SK-MEL-5 (cell line): ENCODE measurements at places on chromosomes 6 and 20. TPM values are rescaled to one million over a fixed set of nuclear protein-coding genes. Genes with fewer than 3 reads are reported as not detected.

Gene LST1
- not detected in 2 replicates for total RNA-seq

Gene CST5
- 0.26 TPM in 1 of 2 replicates, not detected in the other for total RNA-seq

Gene ZBTB22
- 7.6 and 9.2 TPM in 2 replicates for total RNA-seq

Gene ZNFX1
- 20.3 and 21.0 TPM in 2 replicates for total RNA-seq

Gene COL9A3
- 8.6 and 11.0 TPM in 2 replicates for total RNA-seq

Gene TMEM151B
- 0.05 and 0.16 TPM in 2 replicates for total RNA-seq

Gene CTCFL
- total RNA-seq = 0.42 and 0.51 TPM in 2 replicates
